Brain (organoid and tissue), 16 donors: ENCODE measurements at places on chromosomes 11 and 22.

DNA sequence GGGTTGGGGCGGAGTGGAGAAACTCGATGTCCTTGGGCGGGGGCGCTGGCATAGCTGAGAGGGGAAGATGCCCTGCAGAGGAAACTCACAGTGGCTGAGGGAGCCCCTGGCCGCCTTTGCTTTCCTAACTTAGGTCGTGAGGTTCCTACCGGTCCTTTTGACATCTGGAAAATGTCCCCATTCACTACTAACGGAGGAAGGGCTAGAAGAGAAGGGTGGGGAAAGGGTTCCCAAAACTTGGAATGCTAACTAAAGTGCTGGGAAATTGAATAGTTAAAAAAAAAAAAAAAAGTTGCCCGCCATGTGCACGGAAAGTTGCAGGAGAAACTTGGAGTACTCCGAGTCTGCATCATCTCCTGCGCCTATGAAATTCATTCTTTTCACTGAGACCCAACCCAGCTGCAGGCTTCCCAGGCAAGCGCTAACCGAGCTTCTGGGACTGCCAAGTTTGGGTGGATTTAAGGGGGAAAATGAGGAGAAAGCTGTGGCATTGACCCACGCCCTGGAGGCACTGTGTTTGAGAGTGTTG, 796 bp downstream of the TIMP3 start:
- no peak for DNase-seq

DNA sequence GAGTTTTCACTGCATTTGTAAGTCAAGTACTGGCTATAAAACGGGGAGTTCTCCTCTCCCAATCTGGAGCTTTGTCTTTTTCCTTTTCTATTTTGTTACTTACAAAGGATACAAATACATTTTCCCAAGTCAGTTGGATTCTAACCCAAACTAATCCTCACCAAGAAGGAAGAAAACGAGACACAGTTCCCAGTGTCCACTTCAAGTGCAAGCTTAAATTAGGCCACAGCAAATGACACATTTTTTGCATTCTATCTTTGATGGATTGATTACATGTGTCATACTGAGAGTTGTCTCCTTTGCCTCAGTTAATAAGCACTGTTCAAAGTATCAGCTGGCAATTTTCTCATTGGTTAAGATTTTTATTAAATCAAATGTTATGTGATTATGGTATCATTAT, 296.7 kb upstream of the ANO5 start:
- no peak for DNase-seq

GRCh38 chr11:131002145-131002544, 85.9 kb upstream of the SNX19 start:
- no peak for DNase-seq

GRCh38 chr11:118139578-118139977, 13.0 kb downstream of the SCN4B start:
- DNase-seq: no peak

- DNase-seq: no peak
These were observed 94.3 kb upstream of the ZC3H12C start for GRCh38 chr11:109998921-109999320.

GRCh38 chr11:70703141-70704064, 305.1 kb downstream of the CTTN start:
- no peak for DNase-seq

DNA sequence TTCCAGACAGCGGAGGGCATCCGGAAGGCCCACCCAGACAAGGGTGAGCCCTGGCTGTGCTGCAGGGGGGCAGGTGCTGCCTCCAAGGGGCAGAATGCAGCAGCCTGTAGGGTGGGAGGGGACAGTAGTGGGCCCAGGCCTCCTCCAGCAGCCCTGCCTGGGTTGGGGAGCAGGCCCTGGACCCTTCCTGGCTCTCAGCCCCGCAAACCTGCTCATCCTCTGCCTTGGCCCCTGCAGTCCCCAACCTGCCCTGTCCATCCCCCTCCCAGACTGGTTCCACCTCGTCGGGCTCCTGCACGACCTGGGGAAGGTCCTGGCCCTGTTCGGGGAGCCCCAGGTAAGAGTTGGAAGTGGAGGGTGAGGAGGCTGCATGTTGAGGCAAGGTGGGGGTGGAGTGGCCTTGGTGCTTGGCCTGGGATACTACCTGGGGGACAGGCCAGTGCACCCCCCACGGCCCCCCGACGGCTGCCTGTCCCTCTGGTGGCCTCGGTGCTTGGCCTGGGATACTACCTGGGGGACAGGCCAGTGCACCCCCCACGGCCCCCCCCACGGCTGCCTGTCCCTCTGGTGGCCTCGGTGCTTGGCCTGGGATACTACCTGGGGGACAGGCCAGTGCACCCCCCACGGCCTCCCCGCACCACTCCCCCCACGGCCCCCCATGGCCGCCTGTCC, 1.5 kb downstream of the MIOX start:
- DNase-seq: no peak
